Common myeloid progenitor, CD34-positive (primary cell): ENCODE measurements at places on chromosomes 6 and 20.
A peak's percentile ranks its signal among the peaks of the same experiment; 100 is the strongest.

- DNase-seq: peak; percentile 35
Observed at GRCh38 chr6:3281631-3282475, 23.1 kb downstream of the PSMG4 start.

DNA sequence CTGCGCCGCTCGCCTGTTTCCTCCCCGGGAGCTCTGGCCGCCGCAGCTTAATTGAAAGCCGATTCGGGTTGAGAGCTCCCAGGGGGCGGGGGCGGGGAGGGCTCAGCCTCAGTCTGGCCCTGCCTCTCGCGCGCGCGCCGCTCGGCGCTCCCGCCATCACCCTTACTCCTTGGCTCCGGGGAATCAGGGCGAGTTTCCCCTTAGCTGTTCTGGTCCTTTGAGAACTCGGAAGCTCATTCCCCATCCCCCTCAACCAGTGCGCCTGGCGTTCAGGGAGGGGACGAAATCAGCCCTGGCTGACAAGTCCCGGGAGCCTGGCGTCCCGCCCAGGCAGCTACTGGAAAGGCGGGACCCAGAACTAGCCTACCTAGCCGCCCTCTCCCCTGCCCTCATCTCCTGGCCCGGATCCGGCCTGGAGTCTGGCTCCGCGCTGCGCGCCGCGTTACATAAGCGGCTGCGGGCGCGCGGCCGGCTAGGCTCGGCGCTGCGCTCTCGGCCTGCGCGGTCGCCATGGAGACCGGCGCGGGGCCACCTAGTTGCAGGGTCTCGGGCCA lies 2.8 kb downstream of the SLC12A5 start:
- no peak for DNase-seq

- no peak for DNase-seq
Observed at GRCh38 chr6:127115084-127115655, 3.3 kb upstream of the RSPO3 start.

DNA sequence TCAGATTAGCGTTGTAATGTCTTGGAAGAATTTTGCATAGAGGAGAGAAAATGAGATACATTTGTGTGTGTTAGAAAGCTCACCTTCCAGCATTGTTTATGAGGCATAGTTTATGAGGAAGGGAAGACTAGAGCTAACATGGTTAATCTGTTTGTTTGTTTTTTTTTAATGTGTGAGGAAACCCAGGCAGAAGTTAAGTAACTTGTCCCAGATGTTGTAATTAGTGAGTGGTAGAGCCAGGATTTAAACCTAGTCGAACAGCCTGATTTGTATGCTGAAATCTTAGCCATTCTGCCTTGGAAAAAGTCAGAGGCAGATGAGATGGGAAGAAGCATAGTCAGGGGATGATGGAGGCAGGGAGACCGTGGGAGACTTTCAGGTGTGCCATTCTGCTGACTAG lies 29.1 kb downstream of the NDUFAF5 start:
- DNase-seq: no peak

DNA sequence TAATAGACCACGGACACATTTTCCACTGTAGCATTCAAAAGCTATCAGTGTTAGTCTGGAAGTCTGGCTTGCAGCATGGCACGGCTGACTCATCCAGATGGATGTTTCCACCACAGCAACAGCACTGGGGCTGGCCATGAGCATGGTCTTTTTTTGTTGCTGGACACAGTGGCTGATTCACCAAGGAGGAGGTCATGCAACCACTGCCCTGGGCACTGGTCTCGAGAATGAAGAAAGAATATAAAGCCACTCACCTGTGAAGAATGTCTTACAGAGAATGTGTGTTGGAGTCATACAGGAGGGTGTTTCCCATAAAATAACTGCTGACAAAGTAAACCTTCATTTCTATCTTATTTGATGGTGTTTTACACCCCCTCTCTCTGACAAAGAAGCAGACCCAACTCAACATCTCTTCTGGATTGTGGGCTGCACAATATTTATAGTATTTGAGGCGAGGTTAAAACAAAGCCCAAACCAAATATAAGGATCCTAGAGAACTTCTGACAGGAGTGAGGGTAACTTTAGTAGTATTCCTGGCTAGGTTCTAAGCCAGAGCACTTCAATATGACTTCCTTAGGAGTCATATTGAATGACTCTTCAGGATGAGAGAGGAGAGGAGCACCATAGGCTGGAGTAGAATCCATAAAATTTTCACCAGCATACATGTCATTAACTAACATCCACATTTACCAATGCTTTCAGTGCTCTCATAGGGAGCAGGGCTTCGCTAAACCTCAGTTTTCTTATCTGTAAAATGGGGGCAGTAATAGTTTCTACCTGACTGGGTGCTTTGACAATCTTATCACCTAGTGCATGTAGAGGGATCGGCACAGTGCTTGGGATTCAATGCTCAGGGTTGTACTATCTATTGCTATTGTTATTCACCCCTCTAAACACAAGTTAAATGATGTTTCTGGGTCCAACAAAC lies 121.4 kb downstream of the KIF13A start:
- DNase-seq: no peak

- no peak for DNase-seq
Observed at GRCh38 chr20:40890635-40891034, 138.0 kb upstream of the TOP1 start.

DNA sequence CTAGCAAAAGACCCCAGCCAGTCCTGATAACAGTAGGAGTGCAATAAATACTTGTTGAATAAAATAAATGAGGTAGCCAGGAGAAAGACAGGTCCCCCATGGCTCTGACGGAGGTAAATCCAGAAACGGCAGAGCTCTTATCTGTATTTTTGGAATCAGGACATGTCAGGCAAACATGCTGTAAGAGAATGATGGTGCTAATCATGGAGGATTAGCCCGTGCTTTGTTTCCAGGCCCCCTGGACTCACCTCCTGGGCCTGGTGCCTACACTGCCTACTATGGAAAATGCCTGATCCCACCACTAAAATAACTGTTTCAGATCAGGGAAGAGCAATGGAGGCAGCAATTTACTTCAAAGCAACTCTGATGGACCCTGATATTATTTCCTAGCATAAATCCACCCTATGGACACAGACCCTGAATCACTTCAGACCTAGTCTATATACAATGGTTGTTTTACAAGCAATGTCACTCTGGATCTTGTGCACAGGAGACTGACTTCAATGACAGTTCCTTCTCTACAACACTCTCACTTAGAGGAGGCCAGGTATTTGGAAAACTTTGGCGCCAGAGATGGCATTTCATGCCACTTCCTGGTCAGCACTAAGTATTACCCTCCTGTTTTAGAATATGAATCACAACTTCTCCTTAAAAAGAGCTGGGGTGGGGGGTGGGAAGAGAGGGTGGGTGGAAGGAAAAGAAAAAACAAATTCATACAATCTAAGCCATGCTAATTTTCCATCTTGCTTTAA lies 6.4 kb downstream of the MRPL14 start:
- no peak for DNase-seq

DNA sequence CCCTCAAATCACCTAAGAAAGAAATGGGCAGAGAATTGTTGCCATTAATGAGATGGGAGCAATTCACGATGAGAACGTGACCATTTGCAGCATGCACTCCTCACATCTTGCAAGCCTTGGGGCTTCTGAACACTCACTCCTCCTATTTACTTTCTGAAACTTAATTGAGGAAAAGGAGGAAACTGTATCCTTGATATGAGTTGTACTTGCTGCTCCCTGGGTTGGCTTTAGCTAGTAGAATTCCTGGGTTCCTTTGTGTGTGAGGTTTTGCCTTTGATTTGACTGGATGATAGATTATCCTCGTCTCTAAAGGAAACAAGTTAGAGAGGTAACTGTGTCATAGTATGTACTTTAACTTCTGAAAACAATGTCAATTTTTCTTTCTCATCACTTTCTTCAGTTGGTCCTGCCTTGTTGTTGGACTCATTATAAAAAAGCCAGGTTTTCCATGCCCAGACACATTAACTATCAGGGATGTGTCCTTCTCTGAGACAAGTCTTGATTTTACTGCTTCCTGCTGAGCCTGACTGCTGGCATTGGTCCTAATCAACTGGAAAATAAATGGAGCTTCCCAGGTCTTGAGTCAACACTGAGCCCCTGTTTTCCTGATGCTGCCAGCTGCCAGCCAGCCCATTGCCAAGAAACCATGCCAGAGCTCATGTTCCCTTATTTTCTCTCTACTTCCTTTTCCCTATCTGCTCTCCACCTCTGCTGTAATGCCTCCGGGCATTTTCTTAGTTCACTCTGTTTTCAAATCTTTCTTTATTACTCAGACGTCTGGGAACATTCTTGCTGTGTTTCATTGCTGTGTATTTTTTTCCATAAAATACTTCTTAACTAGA lies 6.0 kb upstream of the MRAP2 start:
- DNase-seq: no peak

DNA sequence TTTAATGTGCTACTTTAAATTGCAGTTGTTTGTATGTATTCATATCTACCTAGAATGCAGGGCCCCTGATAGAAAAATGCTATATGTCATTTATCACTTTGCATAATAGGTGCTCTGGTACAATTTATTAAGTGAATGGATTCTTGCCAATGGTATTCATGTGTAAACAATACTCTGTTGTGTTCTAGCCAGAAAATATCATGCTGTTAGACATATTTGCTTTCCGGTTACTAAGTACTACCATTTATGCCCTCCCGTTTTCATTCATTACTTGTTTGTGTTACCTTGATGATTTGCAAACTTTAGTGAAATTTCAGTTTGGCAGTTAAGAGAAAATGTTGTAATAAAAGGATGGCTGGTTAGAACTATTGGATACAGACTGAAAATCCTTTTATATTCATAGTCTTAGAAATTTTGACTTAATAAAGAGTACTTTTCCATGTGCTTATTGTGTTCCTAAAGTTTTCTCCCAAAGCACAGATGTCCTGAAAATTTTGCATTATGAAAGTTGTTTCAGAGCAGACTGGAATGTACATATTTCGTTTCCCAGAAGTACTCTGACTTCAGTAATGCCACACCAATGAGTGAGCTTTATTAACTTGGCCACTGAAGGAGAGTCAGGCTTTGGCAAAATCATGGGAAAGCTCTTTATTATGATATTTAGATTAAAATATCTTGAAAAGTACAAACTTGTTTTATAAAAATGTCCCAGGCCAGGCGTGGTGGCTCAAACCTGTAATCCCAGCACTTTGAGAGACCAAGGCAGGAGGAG lies 31.5 kb downstream of the RPF2 start:
- DNase-seq: no peak

DNA sequence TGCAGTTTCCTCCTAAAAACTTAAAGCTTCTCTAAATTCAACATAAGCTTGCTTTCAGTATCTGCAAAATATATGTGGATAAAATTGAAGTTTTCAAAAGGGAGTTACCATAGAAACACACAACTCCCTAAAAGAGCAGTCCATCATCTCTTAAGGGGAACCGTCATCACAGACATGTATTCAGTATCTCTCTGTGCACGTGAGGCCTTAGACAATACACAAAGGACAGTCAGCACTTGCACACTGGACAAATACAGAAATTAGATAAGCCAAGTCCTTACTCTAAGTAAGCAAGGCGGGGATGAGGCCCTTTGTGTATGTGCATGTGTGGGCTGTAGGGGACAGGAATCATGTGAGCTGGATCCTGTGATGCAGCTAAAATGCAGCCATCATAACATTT lies 136.6 kb downstream of the BACH2 start:
- peak; percentile 90 for DNase-seq

- DNase-seq: no peak
Observed at GRCh38 chr20:3461211-3461771, 9.5 kb upstream of the ATRN start.

DNA sequence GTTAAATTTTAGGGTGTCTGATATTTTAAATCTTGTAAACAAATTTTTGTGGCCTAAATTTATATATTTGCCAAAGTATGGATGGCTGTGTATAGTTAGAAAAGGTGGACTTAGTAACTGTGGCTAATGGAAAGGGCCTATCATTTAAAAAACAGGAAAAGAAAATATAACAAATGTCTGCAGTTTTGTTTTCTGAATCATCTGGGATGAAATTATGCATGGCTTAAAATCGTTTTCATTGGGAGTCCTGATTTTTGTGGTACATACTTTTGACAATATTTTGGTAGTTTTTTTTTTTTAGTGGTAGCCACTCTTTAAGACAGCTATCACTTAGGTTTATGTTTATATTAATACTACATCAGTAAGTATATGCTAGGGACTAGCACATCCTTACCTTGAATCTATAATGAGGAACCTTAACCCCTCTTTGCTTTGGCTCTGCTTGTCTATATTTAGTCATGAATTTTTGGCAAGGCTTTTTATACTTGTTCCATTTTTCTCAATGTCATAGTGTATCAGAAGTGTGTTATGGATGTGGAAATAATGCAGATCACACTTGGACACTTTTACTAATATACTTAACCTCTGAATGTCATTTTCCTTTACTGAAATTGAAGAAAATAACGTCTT lies 5.6 kb downstream of the ARID1B start:
- DNase-seq: no peak

DNA sequence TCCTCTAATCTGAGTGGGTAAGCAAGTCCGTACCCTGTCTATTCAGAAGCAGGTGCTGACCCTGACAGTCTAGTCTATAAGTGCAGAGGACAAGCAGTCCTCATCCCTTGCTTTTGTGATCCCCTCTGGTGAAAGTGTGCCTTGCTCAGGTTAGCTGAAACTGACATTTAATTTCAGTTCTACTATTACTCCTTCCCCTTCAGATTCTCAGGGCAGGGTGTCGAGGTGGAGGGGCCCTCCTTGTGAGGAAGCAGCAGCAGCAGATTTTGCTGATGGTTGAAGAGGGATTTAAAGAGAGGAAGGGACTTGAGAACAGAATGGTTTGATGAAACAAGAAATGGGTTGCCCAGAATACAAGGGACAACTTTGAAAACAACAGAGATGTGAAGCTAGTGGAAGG lies 309.3 kb downstream of the CLIC5 start:
- no peak for DNase-seq

- no peak for DNase-seq
Observed at GRCh38 chr20:37343212-37343993, 2.5 kb upstream of the SRC start.

GRCh38 chr6:109306733-109307132 lies 75.5 kb downstream of the CD164 start:
- peak; percentile 66 for DNase-seq

DNA sequence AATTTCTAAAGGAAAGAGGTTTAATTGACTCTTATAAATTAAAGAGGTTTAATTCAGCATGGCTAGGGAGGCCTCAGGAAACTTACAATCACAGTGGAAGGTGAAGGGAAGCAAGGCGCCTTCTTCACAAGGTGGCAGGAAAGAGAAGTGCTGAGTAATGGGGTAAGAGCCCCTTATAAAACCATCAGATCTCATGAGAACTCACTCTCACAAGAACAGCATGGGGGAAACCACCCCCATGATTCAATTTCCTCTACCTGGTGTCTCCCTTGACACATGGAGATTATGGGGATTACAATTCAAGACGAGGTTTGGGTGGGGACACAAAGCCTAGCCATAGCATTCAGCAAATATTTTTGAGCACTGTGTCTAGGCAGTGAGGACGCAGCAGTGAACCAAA lies 3.9 kb upstream of the IPCEF1 start:
- peak; percentile 74 for DNase-seq
